ENCODE measurements at places on chromosomes 3 and 15. TPM values are rescaled to one million over a fixed set of nuclear protein-coding genes. Genes with fewer than 3 reads are reported as not detected.

TGM5 gene
- not detected for total RNA-seq

GOLGA6D gene
- total RNA-seq = not detected

TMEM41A gene
- 11.9 TPM for total RNA-seq

LDHAL6B gene
- not detected for total RNA-seq

SCN11A gene
- not detected for total RNA-seq

ROBO1 gene
- 53.9 TPM for total RNA-seq

LRTM1 gene
- not detected for total RNA-seq

PP2D1 gene
- total RNA-seq = not detected

PEAK1 gene
- total RNA-seq = 43.9 TPM

REC114 gene
- not detected for total RNA-seq

NDUFAF3 gene
- total RNA-seq = 26.5 TPM

GOLGA8T gene
- total RNA-seq = not detected

SH2D7 gene
- total RNA-seq = not detected

SSUH2 gene
- total RNA-seq = under 0.01 TPM

Data from IMR-90 (cell line).